NCI-H510A (cell line): ENCODE measurements at places on chromosomes 4 and X.

- DNase-seq: no peak
These were observed 29.1 kb downstream of the MAGED1 start for GRCh38 chrX:51922561-51922960.

DNA sequence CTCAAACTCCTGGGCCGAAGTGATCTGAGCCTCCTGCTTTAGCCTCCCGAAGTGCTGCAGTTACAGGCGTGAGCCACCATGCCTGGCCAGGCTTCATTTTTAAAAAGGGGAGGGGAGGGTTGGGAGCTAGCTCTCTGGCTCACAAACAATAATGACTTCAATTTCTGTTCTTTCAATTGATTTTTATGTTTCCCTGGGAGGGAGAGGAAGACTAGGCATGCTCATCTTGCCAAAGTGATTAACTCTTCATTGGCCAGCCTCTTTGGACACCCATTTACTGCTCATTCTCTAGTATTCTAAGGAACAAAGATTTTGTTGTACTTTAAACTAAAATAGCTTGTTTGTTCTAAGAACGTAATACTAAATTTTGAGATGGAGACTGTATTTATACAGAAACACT, 43.4 kb upstream of the TRIM2 start:
- DNase-seq: no peak

- DNase-seq: no peak
These were observed 192.4 kb upstream of the FSTL5 start for GRCh38 chr4:162356181-162356580.

GRCh38 chrX:116345958-116346357, 90.4 kb upstream of the SLC6A14 start:
- DNase-seq: no peak

GRCh38 chr4:34157547-34157946, 2086.8 kb downstream of the ARAP2 start:
- DNase-seq: no peak

DNA sequence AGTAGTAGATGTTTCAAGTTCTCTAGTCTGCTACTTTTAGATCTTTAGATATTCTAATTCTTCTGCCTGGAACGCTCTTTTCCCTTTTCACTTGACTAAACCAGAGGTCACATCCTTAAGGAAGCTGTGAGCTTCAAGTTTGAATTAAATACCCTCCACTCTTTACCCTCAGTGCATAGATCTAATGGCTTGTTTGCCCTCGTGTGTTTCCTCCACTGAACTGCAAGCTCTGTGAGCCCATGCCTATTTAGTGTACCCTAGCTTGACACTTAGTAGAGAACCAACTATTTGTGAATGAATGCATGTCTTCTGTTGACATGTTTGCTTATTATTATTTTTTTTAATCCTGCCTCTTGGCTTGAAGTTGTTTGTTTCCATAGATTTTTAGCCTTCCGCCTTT, 138.3 kb downstream of the PDE5A start:
- no peak for DNase-seq

DNA sequence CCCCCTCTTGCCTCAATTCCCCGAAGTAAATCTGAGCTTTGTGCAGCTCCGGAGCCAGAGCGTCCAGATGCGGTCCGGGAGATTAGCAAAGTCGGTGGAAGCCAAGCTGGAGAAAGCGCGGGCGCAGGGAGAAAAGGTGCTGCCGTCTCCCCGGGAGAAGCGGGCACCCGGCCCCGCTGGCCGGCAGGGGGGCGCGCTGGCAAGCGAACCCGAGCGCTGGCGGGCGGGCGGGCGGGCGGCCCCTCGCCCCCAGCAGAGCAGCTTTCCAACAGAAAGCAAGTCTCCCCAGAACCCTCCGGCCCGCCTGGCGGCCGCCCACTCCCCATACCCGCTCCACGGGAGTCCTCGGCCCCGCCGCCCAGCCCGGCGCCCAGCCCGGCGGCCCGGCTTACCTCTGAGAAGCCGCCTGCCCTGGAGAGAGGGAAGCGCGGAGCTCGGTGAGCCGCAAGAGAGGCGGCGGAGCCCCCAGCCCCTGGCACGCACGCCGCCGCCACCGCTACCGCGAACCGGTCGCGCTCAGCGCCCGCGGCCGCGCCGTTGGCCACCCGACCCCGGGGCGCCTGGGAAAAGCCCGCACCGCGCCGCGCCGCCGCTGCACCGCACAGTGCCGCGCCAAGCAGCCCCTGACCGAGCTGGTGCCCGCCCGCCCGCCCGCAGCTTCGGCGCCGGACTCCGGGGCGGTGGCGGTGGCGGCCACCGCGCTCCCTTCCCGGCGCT, 529 bp upstream of the CITED1 start:
- no peak for DNase-seq

DNA sequence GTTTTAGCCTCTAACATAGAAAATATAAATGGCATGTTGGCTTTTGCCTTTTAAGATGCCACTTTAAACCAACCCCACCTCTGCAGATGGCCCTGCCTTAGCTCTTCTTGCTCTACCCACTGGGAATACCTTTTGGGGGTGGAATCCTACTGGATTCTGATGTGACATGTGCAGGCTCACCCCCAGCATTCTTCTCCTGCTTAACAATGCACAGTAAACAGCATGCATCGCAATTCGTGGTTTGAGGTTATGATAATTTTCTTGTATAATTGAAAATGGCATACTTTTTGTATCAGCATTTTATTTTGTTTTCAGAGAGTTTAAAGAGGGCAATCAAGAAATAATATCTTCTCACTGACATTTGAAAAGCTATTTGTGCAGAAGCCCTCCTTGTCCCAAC, 167.9 kb downstream of the AREG start:
- DNase-seq: no peak

- DNase-seq: no peak
These were observed 761 bp upstream of the FRYL start for GRCh38 chr4:48780865-48781214.

- no peak for DNase-seq
These were observed 235.9 kb downstream of the RPA4 start for GRCh38 chrX:97119474-97120109.

- no peak for DNase-seq
These were observed 64.1 kb downstream of the TMA16 start for GRCh38 chr4:163558539-163559044.

GRCh38 chr4:87864321-87864720, 31.6 kb downstream of the MEPE start:
- DNase-seq: no peak

GRCh38 chr4:1600211-1600780, 83.8 kb downstream of the FAM53A start:
- DNase-seq: no peak

- DNase-seq: no peak
These were observed 69.7 kb upstream of the COX18 start for GRCh38 chr4:73139245-73139644.

DNA sequence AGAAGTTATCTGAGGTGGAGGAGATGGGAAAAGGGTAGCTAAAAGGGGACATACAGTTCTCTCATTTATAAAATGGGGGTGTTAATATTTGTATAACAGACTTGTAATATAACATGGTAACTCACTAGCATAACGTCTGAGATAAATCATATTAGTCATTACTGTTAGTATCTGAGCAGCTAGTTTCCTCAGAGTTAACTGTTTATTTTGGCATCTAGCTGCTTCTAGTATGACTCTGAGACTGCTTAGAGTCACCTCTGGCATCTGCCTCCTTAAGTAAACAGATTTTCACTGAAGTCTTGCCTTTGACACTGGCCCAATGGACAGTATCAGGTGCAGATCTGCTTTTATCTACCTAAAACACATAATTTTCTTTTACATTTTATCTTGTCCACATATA, 58.1 kb downstream of the SLC30A9 start:
- no peak for DNase-seq

GRCh38 chrX:115588179-115588578, 27.2 kb downstream of the PLS3 start:
- DNase-seq: no peak
